ENCODE measurements at places on chromosomes 16 and 17. TPM values are rescaled to one million over a fixed set of nuclear protein-coding genes. Genes with fewer than 3 reads are reported as not detected.

Gene C1QTNF8
- not detected for total RNA-seq

Gene TMIGD1
- total RNA-seq, result not detected

Gene SMIM36
- total RNA-seq, result not detected

Gene LPO
- total RNA-seq, result 6.4 TPM

Gene AGRP
- not detected for total RNA-seq

Gene NUP85
- total RNA-seq, result 35.1 TPM

Gene ATP2A1
- 850 TPM for total RNA-seq

Gene ASGR2
- total RNA-seq, result not detected

Gene FOXN1
- total RNA-seq, result 0.21 TPM

Gene C17orf107
- total RNA-seq, result 5.1 TPM

Gene CPHXL2
- total RNA-seq, result not detected

Gene CDR2L
- 11.4 TPM for total RNA-seq

Gene EME1
- total RNA-seq, result 4.3 TPM

Gene GP2
- not detected for total RNA-seq

Gene CDK12
- 28.2 TPM for total RNA-seq

Gene CCL2
- total RNA-seq, result 11.3 TPM

Gene PRCD
- 0.31 TPM for total RNA-seq

Gene G6PC1
- not detected for total RNA-seq

Gene DERL2
- 23.9 TPM for total RNA-seq

Gene ADORA2B
- total RNA-seq, result 7.2 TPM

Gene ITGAD
- total RNA-seq, result not detected

Gene TMEM88
- 4.5 TPM for total RNA-seq

Gene CCL8
- 0.51 TPM for total RNA-seq

Gene KRTAP2-2
- not detected for total RNA-seq
